ENCODE measurements at places on chromosomes 16 and 17.

DNA sequence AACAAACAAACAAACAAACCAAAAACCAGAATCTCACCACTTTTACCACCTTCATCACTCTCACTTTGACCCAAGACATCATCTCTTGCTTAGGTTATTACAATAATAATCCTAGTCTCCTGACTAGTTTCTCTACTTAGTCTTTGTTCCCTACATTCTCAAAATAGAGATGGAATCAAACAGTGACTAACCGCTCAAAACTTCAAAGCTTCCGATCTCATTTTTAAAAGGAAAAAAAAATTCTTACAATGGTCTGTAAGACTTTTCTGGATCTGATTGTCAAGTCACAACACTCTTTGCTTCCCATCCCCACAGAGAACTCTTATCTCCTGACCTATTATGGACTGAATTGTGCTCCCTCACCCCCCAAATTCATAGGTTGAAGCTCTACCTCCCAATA, 60.9 kb downstream of the SPAG9 start:
- no peak for DNase-seq

DNA sequence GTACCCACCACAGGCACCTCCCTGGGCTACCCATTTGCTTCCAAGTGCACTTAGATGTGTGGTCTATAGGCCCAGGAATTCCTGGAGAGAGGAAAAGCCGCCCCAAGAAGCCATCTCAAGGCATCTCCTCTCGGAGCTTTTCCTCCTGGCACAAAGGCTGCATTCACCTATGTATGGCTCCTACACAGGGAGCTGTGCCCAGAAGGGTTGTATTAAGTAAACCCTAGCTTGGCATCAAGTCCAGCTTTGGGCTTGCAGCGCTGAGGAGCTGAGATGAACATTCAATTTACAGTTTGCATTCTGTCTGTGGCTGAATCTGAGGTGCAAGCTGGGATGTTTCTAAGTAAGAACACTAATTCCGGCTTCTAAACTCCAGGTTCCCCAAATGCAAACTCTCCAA, 81.3 kb downstream of the CDYL2 start:
- no peak for DNase-seq

- DNase-seq, result no peak
Measured at GRCh38 chr17:35539659-35540026, 2.2 kb upstream of the SLFN12L start.

- DNase-seq, result no peak
Measured at GRCh38 chr16:78583441-78583840, 484.0 kb downstream of the WWOX start.

DNA sequence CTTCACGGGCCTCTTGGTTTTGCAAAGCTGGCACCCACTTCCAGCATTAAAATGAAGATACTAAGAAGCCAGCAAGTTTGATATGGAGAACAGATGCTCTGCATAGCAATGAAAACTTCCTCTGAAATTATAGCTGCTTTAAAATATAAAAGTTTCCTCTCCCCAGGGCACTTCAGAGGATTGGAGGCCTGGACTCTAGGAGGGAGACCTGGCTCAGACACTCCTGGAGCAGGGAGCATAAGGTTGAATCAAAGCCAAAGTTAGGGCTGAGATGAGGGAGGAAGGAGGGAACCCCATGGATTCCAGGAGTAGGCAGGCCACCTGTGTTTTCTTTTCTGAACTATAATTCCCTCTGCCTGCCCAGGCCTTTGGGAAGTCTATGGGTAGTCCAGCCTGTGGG, 176.0 kb upstream of the RPL38 start:
- no peak for DNase-seq

GRCh38 chr17:82148997-82149396, 51.0 kb upstream of the FASN start:
- DNase-seq, result no peak

GRCh38 chr16:54140057-54140787, 146.4 kb downstream of the IRX3 start:
- DNase-seq, result no peak

DNA sequence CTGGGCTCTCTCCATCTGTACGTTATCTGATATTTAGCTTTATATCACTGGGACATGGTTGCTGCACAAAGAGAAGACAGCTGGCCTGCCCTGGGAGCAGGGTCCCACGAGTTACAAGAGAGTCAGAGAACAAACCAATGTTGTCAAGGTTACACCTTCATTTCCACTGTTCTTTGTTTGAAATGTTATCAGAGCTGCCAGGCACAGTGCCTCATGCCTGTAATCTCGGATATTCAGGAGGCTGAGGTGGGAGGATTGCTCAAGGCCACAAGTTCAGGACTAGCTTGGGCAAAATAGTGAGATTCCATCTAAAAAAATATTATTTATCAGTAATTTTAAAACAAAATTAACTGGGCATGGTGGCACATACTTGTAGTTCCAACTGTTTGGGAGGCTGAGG, 34.6 kb downstream of the ATP6V0A1 start:
- DNase-seq, result no peak

DNA sequence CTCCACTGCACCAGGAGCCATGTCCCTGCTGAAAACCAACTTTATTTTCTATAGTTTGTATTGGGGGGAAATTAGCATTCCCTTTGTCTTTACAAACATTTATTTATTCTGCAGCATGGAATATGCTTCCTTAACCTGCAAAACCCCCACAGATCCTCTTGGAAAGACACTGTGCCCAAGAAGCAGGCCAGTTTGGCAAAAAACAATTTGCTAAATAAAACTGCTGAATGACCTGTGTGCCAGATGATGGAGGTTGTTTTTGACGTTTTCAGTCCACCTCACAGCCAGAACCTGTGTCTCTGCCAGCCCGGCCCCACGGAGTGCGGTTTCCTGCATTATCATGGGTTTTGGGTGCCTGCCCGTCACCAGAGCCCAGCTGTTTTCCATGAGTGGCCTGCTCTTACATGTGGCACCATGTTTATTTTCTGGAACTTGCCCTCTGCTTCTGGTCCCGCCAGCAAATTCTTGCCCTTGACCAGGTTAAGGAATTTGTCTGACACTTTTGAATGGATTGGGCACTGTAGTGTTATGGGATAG, 26.4 kb downstream of the ORC6 start:
- DNase-seq, result peak; percentile 84

DNA sequence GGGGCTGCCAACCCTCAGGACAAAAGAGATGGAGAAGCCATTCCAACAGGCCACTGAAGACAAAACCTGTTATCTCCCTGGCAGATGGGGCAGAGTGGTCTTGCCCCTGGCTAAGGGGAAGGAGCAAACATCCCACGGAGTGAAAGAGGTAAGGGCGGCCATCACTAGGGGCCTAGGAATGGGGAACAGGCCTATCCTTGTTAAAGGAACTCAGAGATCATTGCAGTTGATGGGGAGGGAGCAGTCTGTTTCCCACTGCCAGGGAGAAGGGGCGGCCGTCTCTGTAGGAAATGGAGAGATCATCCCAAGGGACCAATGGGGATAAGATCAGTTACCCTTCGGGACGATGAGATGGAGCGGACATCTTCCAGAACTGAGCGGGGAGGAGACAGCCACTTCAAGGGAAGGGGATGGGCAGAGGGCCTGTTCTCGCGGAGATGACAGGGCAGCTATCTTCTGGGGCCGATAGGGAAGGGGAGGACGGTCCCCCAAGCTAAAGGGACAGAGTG, 581 bp upstream of the TMEM208 start:
- peak; percentile 26 for DNase-seq
